ENCODE measurements at places on chromosomes 11 and 22. TPM values are rescaled to one million over a fixed set of nuclear protein-coding genes. Genes with fewer than 3 reads are reported as not detected.
A peak's percentile ranks its signal among the peaks of the same experiment; 100 is the strongest.

KCNJ11 gene
- 5.0 TPM for total RNA-seq

- H3K27me3 ChIP-seq, result no peaks in the 10 kb centered on the region
- peaks cover 15% of the 10 kb centered on the region for H3K4me1 ChIP-seq
- no peak overlapping the region for H3K4me3 ChIP-seq
- no peak overlapping the region for H3K27ac ChIP-seq
- no peak for DNase-seq
Measured at GRCh38 chr11:77142091-77142975, 14.3 kb downstream of the MYO7A start.

PRRG4 gene
- 1.8 TPM for total RNA-seq

DNA sequence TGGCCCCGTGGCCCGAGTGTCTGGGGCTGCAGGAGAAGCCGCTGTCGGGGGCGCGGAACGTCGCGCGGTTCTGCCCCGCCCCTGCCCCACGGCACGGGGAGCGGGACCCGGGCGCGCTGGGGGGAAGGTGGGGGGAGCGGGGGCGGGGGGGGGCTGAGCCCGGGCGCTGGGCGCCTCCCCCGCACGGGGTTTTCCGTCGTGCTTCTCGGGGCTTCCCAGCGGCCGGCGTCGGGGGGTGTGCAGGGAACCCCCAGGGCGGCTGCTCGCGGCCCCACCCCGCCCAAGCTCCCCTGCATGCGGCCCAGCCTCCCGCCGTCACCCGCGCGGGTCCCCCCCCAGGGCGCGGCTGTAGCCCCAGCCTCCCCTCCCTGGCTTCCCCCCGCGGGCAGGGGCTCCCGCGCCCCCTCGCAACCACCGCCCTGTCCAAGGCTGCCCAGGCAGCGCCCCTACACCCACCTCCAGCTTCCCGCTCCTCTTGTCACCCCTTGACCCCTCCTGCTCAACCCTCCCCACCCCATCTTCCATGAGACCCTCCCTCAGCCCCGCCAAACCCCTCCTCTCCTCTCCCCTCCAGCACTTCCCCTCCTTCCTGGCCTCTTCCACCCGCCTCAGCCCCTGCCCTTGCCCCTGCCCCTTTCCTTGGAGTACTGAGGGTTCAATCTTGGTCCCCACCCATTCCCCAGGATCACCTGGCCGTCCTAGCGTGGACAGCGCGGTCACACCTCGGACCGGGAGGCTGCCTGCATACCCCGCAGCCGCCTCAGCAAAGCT lies 1.7 kb downstream of the IL17REL start:
- H3K27me3 ChIP-seq, result peaks cover 17% of the 10 kb centered on the region
- no peak overlapping the region for H3K27ac ChIP-seq
- DNase-seq, result peak; percentile 51
- no peaks in the 10 kb centered on the region for H3K36me3 ChIP-seq

DNA sequence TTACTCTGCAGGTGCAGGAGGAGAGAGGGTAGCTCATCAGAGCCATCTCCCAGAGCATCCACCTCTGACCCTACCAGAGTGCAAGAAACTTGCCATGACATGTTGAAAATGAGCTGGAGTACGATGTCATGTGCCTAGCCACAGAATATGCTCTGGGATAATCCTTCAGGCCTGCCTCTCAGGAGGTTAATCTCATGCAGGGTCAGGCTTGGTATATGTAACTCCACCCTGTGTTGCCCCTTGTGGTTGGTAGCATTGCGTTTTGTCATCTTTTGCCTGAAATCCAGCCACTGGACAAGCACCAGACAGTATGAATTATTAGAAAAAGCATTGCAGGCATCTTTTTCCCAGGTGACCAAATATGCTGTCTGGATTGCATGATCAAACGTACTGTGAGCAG lies 36.2 kb downstream of the CNTF start:
- no peaks in the 10 kb centered on the region for H3K27me3 ChIP-seq
- no peaks in the 10 kb centered on the region for H3K4me1 ChIP-seq

RAB30 gene
- 5.7 TPM for total RNA-seq

DNA sequence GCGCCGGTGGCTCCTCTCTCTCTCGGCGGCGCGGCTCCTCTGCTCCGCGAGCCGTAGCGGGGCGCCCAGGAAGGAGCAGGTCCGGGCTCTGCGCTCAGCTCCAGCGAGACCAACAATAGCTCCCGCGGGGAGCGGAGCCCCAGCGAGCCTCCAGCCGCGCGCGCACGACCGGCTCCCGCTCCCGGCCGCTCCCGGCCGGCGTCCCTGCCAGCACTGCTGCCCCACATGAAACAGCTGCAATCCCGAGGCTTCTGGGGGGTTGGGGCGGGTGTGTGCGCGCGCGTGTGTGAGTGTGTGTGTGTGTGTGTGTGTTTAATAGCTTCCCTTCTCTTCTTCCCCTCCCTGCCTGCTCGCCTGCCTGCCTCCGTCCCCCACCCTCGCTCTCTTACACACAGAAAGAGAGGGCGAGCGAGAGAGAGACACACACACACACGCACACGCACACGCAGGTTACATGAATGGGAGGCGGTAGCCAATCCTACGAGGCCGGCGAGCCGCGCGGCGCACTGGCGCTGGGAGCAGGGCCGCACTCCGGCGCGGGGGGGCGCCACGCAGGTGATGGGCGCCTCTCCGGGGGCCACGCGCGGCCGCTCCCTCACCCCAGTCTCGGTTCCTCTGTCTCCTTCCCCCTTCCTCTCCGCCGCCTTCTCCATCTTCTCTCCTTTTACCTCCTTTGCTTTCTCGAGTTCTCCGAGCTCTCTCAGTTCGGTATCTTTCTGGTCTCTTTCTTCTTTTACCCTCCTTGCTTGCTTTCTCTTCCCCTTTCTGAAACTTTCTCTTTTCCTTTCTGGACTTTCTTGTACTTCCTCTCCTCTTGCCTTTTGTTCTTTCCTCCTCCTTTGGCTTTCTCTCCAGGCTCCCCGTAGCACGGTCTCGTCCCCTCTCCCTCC lies at the start of gene TENM4:
TSS of gene TENM4 (minus strand) at position 460 of the 890 bp plus-strand sequence. CDS start 371,086 bp downstream, outside the sequence.
- DNase-seq, result no peak
- H3K27me3 ChIP-seq, result no peaks in the 10 kb centered on the region
- H3K4me1 ChIP-seq, result peaks cover 6% of the 10 kb centered on the region

OVCH2 gene
- total RNA-seq, result 0.28 TPM

DNA sequence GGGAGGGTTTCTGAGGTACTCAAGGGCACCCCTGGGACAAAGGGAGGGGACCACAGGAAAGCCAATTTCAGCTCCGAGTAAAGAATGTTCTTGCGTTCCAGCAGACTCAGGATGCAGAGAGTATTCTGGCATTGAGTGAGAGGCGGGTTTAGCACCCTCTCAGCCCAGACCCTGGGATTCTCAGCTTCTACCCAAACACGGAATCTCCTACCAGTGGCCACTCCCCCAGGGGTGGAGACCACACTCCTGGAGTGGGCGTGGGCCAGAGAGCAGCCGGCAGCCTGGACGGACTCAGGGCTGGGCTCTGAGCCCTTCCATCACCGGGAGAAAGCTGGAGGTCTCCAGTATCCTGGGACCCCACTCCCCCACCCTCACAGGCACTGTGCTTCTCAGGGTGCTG lies 26.1 kb upstream of the TTLL12 start:
- DNase-seq, result no peak
- H3K4me1 ChIP-seq, result no peaks in the 10 kb centered on the region

- H3K27ac ChIP-seq, result no peak overlapping the region
- no peak overlapping the region for H3K4me3 ChIP-seq
- no peaks in the 10 kb centered on the region for H3K4me1 ChIP-seq
- H3K36me3 ChIP-seq, result no peaks in the 10 kb centered on the region
Measured at GRCh38 chr11:40140560-40140959, 1318.9 kb downstream of the LRRC4C start.

DNA sequence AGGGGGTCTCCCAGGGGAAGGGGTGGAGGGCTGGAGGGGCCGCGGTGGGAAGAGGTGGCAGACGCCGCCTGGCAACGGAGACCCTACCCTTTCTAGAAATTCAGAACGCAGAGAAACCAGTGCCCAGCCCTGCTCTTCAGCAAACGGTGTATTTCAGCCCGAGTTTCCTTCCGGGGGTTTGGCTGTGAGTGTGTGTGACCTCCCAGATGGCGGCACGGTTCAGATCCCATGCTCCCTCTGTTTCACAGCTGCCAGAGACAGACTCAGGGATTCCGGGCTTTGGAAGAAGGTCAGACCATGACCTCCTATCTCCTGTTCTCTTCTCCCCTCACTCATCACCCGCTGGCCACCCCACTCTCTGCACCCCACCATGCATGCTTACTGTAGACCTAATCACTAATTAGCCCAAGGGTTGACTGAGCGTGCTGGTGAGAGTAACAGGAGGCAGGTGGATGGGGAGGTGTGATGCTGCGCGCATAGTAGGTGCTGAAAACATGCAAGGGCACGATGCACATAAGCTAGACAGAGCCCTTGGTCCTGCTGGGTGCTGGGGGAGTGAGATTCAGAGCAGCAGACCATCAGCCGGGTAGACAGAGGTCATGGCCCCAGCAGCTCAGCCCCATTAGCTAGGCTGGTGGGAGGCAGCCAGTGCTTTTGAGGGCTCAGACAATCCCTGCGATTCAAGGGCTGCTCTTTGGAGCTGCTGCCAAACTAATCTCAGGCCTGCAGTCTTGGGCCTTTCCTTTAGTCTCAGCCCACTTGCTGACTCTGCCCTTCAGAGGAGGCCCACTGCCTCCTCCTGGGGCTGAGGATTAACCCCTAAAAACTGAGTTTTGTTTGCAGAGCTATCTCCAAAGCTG lies 256.5 kb upstream of the CADM1 start:
- no peak overlapping the region for H3K27ac ChIP-seq
- no peak for DNase-seq
- no peaks in the 10 kb centered on the region for H3K4me1 ChIP-seq
- H3K36me3 ChIP-seq, result no peaks in the 10 kb centered on the region
- H3K27me3 ChIP-seq, result no peaks in the 10 kb centered on the region
- peak overlapping the region; percentile 34 for H3K4me3 ChIP-seq

DNA sequence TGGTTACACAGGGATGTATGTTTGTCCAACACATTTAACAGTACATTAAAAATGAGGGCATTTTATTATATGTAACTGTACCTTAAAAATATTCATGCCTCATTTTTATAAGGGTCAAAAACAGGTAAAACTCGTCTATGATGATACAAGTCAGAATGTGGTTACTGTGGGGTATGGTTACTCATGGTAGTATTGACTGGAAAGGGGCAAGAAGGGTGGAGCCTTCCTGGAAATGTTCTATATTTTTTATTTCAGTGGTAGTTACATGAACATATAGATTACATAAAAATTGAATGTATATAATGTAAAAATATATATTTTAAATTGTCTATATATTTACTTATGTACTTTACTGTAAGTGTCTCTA lies 99.8 kb downstream of the STIM1 start:
- DNase-seq, result no peak
- H3K27ac ChIP-seq, result no peak overlapping the region
- H3K4me3 ChIP-seq, result no peak overlapping the region
- no peaks in the 10 kb centered on the region for H3K36me3 ChIP-seq

SEC14L3 gene
- not detected for total RNA-seq

GALNT18 gene
- total RNA-seq, result 4.8 TPM

- no peak overlapping the region for H3K4me3 ChIP-seq
- H3K36me3 ChIP-seq, result peaks cover 3% of the 10 kb centered on the region
- H3K4me1 ChIP-seq, result no peaks in the 10 kb centered on the region
Measured at GRCh38 chr11:118497831-118498230, 29.4 kb upstream of the TTC36 start.

DNA sequence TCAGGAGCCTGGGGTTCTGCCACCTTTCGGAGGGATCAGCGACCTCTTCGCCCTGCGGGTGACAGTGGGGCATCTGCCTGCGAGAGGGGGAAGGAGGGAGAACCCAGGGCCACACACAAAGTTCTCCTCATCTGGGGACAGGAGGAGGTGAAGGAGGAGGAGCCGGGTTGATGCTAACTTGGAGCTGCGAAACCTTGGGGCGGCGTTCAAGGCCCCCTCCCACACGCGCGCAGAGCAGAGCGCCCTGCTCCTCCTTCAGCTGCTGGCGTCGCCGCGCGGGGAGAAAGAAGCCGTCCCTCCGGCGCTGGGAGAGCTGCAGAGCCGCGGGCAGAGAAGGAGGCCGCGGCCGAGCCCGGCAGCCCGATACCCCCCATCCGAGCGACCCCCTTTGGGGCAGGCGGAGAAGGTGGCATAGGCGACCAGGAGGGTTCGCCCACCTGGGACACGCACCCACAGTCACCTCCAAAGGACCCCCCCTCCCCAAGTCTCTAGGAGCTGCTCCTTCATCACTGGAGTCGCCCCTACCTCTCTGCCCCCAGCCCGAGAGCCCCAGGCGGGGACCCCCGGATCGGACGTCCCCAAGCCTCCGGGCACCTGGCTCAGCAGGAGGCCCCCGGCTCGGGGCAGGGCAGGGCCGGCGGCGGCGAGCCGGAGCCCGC lies at the start of gene RASD2:
TSS of gene RASD2 (plus strand) at position 237 of the 659 bp plus-strand sequence. CDS start 5,979 bp downstream, outside the sequence.
- H3K4me3 ChIP-seq, result peak within 1 kb of the TSS; percentile 44
- DNase-seq, result peak; percentile 14
- no peaks in the 10 kb centered on the region for H3K4me1 ChIP-seq
- H3K27ac ChIP-seq, result no peak within 1 kb of the TSS

WNT11 gene
- total RNA-seq, result 5.6 TPM

PLA2G3 gene
- total RNA-seq, result not detected

SHISAL1 gene
- 0.46 TPM for total RNA-seq

- H3K27ac ChIP-seq, result no peak overlapping the region
- H3K36me3 ChIP-seq, result no peaks in the 10 kb centered on the region
- no peak for DNase-seq
- no peaks in the 10 kb centered on the region for H3K4me1 ChIP-seq
Measured at GRCh38 chr11:115117956-115118493, 386.2 kb downstream of the CADM1 start.

DNA sequence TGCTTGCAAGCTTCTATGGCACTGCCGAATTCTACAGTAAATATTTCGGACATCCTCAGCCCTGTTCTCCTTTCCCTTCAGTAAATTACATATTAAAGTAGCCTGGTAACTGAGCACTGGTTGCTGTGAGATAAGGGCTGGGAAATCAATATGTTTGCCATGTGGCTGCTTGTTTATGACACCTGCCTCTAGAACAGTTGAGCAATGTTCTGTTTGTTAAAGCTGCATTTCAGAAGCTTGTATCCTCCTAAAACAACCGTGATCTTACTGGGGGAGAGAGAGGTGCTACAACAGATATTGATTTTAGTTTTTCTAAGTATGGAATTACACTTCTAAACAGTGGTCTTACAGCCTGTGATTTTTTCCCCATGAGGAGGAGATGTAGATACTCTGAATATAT lies 39.4 kb downstream of the ZBTB16 start:
- H3K27ac ChIP-seq, result peak overlapping the region; percentile 89
- H3K27me3 ChIP-seq, result no peaks in the 10 kb centered on the region
- H3K4me1 ChIP-seq, result peaks cover 71% of the 10 kb centered on the region

- DNase-seq, result no peak
- no peaks in the 10 kb centered on the region for H3K4me1 ChIP-seq
- H3K36me3 ChIP-seq, result no peaks in the 10 kb centered on the region
- no peak overlapping the region for H3K4me3 ChIP-seq
Measured at GRCh38 chr11:116086426-116086825, 582.2 kb upstream of the CADM1 start.

DNA sequence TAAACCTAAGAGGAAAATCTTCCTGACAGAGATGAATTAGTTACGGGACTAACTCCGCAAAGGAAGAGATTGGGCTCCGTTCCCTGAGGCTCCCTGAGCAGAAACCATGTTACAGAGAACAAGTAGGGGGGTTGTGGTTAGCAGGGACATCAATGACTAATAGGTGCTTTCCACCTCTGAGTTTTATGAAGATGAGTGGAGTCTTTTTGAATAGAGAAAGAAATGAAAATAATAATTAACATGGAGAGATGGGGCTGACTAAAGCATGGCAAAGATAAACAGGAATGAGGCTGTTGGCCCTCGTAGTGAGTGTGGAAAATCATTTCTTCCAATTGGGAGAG lies 47.5 kb upstream of the PICALM start:
- DNase-seq, result no peak
- no peak overlapping the region for H3K4me3 ChIP-seq
- no peaks in the 10 kb centered on the region for H3K36me3 ChIP-seq
- no peaks in the 10 kb centered on the region for H3K4me1 ChIP-seq

- H3K4me1 ChIP-seq, result no peaks in the 10 kb centered on the region
- no peaks in the 10 kb centered on the region for H3K36me3 ChIP-seq
- H3K27ac ChIP-seq, result no peak overlapping the region
Measured at GRCh38 chr11:1256257-1257045, 33.6 kb downstream of the MUC5B start.

Measured in pancreas (tissue), 10 donors.